NCI-H187 treated with DMSO at 0.1 percent for 48 hours (cell line): ENCODE measurements at places on chromosomes 3 and 15.

GRCh38 chr3:156497326-156497725 lies 57.6 kb downstream of the SSR3 start:
- DNase-seq = no peak

DNA sequence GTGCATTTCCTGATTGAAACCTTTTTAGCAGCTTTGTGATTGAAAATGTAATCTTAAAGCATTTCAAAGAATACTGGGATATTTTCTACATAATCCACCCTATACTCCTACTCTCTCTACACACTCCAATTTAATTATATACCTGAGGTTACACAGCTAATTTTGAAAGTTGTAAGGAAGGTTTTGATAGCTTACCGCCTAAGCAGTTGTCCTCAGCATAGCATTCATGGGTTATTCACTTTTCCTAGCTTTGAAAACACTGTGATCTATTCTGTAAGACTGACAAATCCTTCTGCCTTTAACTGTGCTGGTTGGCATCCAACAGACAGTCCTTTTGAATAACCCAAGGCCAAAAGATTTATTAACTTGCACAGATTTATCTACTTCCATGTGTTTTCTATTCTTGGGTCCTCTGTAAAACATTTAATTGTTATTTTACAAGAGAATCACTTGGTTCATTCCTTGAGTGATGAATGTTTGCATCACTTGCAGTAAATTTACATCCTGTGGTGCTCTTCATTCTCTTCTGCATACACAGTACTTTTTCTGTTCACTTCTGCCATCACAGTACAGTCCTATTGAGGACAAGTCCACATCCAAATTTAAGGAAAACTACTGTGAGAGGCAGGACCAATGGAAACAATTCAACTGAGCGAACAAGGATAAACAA lies 44.8 kb downstream of the SERPINI1 start:
- no peak for DNase-seq

- DNase-seq = no peak
Observed at GRCh38 chr3:49554633-49555265, 472 bp downstream of the BSN start.

DNA sequence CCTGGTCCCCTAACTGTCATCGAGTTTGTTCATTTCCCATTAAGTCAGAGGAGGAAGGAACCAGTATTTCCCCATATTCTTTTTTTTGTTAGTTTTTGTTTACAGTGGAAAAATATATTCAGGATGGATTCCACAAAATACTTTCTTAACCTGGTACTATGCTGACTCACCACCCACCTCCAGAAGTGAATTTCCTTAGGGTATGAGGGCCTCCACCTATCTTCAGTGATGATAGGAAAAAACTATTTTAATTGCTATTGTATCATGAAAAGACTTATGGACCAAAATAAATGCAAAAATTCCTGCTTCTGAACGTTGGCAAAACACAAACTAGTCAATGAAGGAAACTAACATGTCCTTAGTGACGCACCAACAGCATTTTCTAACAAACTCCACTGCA lies 64.2 kb upstream of the FOXP1 start:
- no peak for DNase-seq

DNA sequence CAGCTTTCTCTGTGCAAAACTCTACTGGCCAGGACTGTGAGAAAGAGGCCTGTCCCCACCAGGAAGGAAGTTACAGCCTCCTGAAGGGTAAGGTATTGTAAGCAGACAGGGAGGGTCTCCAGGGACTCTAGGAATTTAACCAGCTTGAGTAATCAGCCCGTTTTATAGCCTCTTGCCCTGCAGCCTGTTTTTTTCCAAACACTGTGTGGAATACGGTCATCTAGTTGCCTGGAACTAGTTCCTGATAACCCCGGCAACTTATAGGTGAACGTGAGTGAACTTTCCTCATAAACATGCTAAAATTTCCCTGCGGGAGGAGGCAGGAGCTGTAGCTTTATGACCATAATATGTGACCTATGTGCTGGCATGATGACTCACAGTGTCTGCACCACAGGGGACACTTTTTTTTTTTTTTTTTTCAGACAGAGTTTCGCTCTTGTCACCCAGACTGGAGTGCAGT lies 60.1 kb upstream of the DAZL start:
- no peak for DNase-seq

- no peak for DNase-seq
Observed at GRCh38 chr3:36244728-36245127, 135.6 kb upstream of the STAC start.

GRCh38 chr15:98966091-98966787 lies 41.4 kb downstream of the PGPEP1L start:
- no peak for DNase-seq

DNA sequence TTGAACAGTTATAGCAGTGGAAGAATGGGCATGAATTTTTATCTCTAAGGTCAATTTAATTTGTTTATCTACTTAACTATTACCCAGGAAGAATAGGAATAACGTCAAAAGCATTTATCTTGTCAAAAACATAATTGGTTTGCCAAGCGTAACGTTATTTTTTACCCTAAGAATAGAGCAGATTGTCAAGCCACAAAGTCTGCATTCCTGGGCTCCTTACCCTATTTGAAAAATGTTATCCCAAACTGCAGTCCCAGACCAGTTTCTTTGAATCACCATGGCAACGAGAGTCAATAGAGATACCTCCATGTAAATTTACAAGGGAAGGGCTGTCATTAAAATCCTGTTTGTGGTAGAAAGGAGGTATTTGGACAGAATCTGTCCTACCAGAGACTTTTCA lies 61.1 kb downstream of the CPNE4 start:
- no peak for DNase-seq
